ENCODE measurements at places on chromosomes 4 and X.
A peak's percentile ranks its signal among the peaks of the same experiment; 100 is the strongest.

DNA sequence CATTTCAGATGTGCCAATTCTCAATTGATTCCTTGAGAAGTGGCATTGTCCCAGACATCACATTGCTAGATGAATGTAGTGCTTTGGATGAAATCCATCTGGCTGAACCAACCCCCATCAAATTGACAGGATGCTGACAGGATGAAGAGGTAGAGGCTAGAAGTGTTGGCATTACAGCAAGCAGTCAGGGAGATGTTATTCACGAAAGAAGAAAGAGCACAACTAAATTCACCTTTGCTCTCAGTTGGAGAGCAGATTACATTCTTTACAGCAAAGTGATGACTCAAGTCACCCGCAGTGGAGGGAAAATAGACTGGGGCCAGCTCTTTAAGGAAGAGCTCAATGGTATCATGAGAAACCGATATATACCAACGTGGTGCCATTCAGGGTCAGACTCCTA is 259.6 kb downstream of the C4orf33 start:
- no peak for DNase-seq

DNA sequence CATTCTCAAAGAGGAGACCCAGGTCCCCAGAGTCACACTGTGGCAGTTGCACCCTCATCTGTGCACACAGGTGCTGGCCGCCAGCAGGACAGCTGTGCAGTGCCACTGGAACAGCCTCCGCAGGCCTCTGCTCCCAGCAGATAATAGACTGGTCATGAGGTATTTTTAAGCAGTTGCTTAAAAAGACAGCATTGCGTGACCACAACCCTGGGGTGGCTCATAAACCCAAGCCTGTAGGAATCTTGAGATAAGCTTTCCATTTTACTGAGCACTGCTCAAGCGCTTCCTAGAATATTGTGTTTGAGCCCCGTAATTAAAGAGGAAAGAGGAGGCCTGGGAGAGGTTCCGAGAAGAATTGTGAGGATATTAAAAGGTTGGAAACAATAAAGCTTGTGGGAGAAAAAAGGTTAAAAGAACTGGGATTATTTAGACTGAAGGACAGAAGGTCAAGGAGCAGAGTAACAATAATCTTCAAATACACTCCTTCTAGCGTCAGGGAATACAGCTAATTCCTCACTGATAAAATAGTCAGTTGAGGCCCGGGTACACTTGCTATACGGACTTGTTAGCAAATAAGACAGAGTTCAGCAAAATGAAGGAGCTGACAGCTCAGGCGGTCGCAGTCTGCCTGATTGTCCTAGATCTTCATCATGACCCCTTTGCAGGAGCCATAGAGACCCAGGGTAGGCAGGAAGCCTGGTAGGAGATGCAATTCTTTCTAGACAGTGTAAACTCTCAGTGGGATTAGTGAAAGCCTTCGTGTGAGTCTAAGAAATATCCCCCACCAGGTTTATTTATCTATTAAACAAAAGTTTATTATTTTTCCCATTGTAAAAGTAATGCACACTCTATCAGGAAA is 86.2 kb upstream of the KIT start:
- no peak for DNase-seq

DNA sequence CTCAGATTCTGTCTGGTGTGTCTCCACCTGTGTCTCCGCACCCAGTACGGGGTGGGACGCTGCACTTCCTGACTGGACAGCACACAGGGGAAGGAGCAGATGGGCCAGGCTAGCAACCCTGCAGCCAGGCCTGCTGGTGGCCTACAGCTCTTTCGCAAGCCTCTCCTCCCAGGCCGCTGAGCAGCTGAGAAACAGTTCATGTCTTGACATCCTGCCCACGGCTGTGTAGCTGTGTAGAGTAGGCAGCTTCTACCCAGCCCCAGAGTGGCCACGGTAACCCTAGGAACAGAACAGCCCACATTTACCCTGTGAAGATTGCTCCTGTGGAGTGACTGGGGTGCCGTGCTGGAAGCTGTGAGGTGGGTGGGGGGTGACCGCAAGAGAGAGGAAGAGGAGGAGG is 38.9 kb downstream of the CCNQ start:
- no peak for DNase-seq

- DNase-seq = no peak
Measured at GRCh38 chrX:29535212-29536162, 679.9 kb upstream of the MAGEB2 start.

DNA sequence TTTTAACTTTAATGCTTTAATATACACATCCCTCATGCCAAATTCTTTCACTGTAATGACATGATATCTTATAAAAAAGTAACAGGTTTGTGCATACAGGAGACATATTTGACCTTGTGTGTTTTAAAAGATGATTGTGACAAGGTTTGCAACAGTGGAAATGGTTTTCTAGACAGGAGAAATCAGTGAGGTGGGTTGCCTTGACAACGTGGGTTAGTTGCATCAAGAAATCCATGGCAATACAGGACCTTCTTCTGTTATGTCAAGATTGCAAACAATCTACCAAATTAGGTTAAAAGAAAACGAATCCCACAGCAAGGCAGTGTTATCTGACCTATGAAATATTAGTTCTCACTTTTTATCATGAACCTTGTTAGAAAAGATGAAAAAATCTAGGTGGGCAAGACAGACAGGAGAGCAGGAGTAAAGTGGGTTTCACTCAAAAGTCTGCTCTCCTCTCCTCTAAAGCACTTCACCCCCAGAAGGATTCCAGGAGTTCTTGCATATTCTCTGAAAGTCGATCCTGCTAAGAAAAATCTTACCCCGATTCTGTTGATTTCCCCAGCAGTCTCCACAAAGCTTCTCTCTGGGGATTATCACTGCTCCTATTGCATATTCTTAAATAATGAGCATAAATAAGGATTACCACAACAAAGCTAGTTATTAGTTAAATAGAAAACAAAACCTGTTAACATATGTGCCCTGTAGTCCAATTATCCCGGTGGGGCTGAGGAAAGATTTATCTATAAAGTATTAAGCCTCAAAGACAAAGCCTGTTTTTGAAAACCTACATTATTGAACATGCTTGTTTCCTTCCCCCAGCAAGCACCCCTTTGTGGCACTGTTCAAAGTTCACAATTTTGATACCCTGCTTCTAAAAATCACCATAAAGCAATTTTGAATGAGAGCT is 71.0 kb downstream of the TMA16 start:
- DNase-seq = no peak

DNA sequence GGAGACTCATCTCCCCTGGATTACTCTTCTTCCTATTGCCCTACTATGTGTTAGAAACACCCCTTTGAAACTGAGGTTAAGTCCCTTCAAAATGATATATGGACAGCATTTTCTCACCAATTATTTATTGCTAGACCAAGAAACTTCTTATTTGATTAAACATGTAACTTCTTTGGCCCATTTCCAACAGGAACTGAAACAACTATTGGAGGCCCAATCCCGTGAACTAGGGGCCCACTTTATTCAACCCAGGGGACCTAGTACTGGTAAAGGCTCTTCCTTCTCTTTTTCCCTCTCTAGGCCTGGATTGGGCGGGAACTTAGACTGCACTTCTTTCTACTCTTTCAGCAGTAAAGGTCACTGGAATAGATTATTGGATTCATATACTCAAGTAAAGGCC is 16.7 kb upstream of the COL25A1 start:
- no peak for DNase-seq

DNA sequence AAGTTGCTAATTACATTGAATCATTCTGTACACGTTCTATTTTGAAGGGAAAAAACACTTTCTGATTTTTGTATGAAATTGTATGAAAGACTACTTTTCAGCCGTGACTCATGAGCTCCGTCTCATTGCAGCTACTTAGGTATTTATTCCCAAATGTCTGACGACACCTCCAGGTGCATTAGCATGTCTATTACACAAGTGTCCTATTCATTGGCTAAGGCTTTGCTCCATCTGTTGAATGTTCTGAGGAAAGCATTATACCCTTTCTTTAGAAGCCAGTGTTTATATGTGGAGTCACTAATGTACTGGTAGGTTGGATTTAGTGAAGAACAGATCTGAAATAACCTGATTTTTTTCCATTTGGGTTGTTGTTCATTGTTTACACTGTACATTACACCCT is 51.8 kb downstream of the MAP7D3 start:
- no peak for DNase-seq

DNA sequence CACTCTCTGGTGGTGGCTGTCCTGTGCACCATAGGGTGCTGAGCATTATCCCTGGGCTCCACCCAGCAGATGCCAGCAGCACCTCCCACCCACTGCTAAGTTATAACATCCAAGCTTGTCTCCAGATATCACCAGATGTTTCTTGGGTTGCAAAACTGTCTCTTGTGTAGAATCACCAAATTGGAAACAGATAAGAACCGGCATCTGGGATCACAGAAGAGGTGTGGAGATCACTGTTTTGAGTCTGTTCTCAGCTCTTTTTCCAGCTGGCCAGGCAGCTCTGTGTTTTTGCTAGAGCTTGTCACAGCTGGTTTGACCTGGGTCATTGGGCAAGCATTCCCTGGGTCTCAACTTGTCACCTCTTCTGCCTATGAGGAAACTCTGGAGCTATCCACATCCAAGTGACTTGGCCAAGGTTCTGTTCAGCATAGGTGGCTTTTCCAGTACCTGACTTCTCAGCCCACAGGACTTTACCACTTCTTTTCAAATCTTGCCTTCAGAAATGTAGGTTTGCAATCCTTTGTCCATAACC is 15.3 kb upstream of the PUDP start:
- no peak for DNase-seq

DNA sequence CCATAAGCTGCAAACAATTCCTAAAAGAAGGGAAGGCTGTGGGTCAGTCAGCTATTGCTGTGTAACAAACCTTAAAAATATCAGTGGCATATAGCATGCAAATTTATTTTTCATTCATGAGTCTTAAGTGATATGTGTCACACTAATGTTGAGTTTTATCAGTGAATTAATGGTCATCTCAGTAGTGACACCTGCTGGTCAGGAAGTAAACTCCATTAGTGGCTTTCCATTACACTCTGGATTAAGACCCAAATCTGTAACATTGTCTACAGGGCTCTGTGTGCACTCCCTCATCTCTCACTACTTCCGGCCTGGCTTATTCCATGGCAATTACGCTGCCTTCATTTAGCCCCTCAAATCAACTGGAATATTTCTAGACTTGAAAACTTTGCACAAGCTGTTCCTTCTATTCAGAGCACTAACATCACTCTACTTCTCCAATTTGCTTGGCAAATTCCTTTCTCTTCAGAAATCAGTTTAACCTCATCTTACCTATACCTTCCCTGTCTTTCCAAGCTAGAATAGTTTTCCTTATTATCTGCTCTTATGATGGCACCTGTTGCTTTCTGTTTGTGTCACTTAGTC is 217.3 kb upstream of the TAPT1 start:
- DNase-seq = no peak

- DNase-seq = no peak
Measured at GRCh38 chr4:168734703-168735678, 238.1 kb downstream of the PALLD start.

DNA sequence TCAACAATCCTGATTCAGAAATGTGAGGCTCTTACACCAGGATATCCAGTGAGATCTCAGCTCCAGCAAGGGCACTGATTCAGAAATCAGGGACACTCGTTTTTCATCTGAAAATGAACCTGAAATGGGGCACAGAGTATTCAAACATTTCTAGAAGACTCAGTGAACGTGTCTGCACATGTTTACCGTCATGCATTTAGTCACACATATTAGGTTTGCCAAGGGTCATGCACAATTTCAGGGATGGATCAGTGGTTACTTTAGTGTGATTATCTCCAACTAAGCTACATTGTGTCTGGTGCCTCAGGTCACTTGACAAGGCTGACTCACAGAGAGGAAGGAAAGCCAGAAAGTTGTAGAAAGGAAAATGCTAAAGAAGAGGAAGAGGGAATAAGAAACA is 33.6 kb upstream of the SPANXN2 start:
- no peak for DNase-seq

GRCh38 chr4:165472943-165473676 is 94.3 kb downstream of the CPE start:
- DNase-seq = no peak

- DNase-seq = no peak
Measured at GRCh38 chr4:98481167-98481566, 177.2 kb downstream of the TSPAN5 start.

DNA sequence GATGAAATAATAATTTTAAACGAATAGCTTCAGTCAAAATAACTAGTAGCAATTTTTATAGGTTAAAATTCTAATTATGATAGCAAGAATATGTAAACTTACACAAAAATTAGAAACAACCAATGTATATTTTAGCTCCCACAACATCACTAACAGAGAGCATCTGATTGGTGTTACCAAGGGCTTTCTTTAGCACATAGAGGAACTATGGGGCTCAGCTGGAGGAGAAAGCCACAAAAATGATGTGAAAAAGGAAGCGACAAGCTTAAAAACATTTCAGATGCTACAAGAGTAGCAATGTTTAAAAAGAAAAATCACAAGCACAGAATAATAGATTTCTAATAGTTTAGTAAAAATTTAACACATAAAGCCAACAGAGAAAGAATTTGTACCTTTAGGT is 56.3 kb downstream of the ATP8A1 start:
- no peak for DNase-seq

DNA sequence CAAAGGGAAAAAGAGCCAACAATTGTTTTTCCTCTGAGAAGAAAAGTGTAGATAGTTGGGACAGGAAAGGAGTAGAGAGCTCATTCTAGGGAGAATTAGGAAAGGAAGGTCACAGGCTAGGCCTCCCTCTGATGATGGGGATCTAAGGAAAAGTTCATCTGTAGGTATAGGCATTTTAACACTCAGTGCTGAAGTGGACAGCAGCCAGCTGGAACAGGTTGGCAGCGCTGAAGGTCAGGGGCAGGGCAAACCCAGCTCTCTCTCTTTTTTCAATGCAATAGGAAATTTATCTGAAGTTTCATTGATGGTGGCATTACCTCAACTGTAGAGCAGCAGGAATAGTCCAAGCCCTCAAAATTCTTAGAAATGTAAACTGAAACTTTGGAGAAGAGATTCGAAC is 98.5 kb upstream of the ETNPPL start:
- peak; percentile 60 for DNase-seq

DNA sequence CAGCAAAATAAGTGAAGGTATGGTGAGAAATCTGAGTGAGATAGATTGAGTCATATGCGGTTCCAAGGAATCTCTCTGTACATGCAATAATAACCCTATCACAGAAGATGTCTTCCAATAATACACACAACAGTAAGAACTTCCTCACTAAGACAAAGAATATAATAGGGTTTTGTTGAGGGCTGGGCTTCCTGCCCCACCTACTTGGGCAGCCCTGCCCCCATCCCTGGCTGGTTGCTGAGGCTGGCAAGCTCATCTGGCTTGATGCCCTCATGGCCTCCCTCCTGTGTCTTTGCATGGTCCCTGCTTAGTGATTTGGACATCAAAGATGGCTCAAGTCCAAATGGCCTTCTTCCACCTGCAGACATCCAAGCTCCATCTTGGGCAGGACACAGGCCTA is 2.7 kb downstream of the GEMIN8 start:
- DNase-seq = no peak

GRCh38 chr4:13484749-13485221 is 645 bp upstream of the RAB28 start:
- DNase-seq = no peak

GRCh38 chr4:186839122-186840037 is 115.7 kb upstream of the FAT1 start:
- no peak for DNase-seq

All from islet precursor cell (in vitro differentiated cells).